ENCODE measurements at places on chromosomes 13 and 19. TPM values are rescaled to one million over a fixed set of nuclear protein-coding genes. Genes with fewer than 3 reads are reported as not detected.
A peak's percentile ranks its signal among the peaks of the same experiment; 100 is the strongest.

- peaks cover 13% of the 10 kb centered on the region for H3K27me3 ChIP-seq
- no peak for DNase-seq
- no peak overlapping the region for H3K4me3 ChIP-seq
- no peak overlapping the region for H3K27ac ChIP-seq
- no peaks in the 10 kb centered on the region for H3K36me3 ChIP-seq
These were observed 1.1 kb downstream of the SHANK1 start for GRCh38 chr19:50718255-50719118.

DNA sequence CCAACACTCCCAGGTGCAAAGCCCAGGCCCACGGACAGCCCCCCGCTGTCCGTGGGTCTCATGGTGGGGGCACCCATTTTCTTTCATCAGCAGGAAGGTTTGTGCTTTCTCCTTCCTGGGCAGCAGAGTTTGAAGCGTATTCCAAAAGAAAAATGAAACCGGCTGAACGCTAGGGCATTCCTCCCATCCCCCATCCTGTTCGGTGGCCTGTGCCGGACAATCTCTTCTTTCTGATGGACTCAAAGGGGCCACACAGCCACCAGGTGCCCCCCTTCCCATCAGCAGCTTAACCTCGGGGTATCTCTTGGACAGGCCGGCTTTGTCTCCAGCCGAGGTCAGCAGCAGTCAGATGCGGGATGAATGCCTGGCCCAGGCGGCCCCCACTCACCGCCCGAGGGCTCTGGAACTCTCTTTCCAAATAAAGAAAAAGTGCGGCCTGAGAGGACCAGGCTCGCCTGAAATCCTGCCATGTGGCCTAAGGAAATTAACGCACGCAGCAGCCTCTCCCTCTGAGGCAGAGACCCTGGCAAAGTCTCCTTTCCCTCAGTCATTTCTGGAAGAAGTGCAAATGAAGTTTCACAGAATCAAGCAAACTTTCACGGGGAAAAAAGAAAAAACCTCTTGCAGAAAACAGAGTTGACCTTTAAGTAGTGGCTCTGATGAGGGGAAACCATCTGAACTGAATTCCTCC lies 67.8 kb downstream of the RASA3 start:
- DNase-seq = no peak
- peaks cover 44% of the 10 kb centered on the region for H3K4me1 ChIP-seq
- no peak overlapping the region for H3K4me3 ChIP-seq
- no peaks in the 10 kb centered on the region for H3K36me3 ChIP-seq
- H3K27ac ChIP-seq = peak overlapping the region; percentile 76
- H3K27me3 ChIP-seq = no peaks in the 10 kb centered on the region

DNA sequence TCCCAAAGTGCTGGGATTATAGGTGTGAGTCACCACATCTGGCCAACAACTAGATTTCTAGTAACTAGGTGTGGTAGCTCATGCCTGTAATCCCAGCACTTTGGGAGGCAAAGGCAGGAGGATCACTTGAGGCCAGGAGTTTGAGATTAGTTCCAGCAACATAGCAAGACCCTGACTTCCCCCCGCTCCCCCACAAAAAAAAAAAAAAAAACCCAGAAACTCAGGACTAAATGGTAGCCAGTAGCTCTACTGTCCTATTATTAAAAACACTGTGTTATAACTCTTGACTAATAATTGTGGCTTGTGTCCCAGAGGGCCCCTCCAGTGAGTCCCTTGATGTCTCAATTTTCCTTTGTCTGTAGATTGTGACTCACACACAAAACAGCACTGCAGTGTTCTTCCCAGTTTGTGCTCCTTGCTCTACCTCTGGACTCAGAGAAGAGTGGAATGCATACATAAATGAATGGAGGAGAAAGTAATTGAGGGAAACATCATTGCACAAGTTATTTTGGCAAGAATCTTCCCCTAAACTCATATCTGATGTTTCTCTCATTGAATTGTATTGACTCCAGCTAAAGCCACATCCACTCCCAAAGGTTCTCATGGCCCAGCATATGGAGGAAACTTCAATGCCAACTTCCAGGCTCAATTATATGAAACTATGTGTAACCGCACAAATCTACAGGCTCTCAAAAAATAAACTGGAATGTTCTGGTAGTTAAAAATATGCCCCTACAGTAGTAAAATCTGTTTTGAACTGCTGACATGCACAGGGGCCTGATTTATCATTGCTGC lies 8.8 kb downstream of the TPT1 start:
- peak overlapping the region; percentile 18 for H3K27ac ChIP-seq
- H3K4me1 ChIP-seq = peaks cover 28% of the 10 kb centered on the region
- DNase-seq = no peak
- no peaks in the 10 kb centered on the region for H3K27me3 ChIP-seq

- no peak overlapping the region for H3K4me3 ChIP-seq
- no peak for DNase-seq
- no peaks in the 10 kb centered on the region for H3K27me3 ChIP-seq
- no peak overlapping the region for H3K27ac ChIP-seq
- H3K4me1 ChIP-seq = no peaks in the 10 kb centered on the region
These were observed 302.5 kb upstream of the SLITRK5 start for GRCh38 chr13:87368639-87369038.

GRCh38 chr13:77508959-77509620 lies 26.4 kb upstream of the SCEL start:
- no peaks in the 10 kb centered on the region for H3K36me3 ChIP-seq
- H3K27me3 ChIP-seq = no peaks in the 10 kb centered on the region
- no peak overlapping the region for H3K4me3 ChIP-seq
- no peak for DNase-seq
- H3K4me1 ChIP-seq = no peaks in the 10 kb centered on the region

DNA sequence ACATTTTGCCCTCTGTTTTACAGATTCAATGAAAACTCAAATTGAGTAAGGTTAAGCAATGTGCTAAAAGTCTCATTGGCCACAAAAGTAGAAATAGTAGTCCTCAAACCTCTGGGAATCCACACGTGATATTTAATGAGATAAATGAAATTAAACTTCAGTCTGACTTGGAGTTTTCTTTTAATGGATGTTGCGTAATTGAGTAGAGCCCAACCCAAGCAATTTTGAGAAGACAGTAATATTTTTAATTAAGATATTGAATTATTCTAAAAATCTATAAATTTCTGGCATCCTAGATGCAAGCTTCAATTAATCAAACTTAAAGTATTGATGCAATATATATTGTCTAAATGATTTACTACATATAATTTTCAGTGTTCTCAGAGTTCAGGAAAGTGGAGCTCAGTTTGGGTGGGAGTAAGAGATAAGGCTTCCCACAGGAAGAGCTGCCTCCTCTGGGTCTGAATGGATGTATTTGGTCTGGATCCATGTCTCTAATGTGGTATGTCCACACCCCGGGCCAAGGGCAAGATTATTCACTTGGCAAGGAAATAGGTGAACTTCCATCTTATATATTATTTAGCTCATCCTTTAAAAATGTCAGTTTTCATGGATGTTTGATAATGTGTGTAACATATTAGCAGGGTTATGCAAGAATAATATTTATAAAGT lies 6.9 kb downstream of the MBNL2 start:
- no peak overlapping the region for H3K4me3 ChIP-seq
- H3K36me3 ChIP-seq = no peaks in the 10 kb centered on the region
- no peaks in the 10 kb centered on the region for H3K27me3 ChIP-seq
- no peak for DNase-seq
- peaks cover 72% of the 10 kb centered on the region for H3K4me1 ChIP-seq

- DNase-seq = no peak
- H3K4me1 ChIP-seq = no peaks in the 10 kb centered on the region
- H3K4me3 ChIP-seq = no peak overlapping the region
- no peak overlapping the region for H3K27ac ChIP-seq
- no peaks in the 10 kb centered on the region for H3K36me3 ChIP-seq
- H3K27me3 ChIP-seq = no peaks in the 10 kb centered on the region
These were observed 144.4 kb downstream of the ZIC5 start for GRCh38 chr13:99827011-99827772.

The ZNF471 gene
- 4.2 TPM for total RNA-seq

DNA sequence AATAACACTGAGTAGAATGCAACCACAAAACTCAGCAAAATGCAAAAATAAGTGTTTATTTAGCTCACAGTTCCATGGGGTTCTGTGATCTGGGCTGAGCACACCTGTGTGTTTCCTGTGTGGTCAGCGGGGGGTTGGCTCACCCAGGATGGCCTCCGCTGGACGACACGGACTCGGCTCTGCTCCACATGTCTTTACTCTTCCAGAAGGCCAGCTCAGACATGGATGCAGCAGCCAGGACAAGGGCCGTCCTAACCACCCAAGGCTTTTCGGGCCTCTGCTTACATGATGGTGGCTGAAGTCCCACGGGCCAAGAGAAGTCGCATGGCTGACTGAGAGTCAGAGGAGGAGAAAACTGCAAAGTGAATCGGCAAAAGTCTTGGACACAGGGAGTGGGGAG lies 153.5 kb upstream of the IRS2 start:
- H3K4me3 ChIP-seq = no peak overlapping the region
- no peaks in the 10 kb centered on the region for H3K27me3 ChIP-seq
- H3K36me3 ChIP-seq = no peaks in the 10 kb centered on the region
- no peak for DNase-seq

Data from body of pancreas (tissue), 4 donors.